ENCODE measurements at places on chromosomes 3 and 15.

GRCh38 chr3:156418428-156418827 lies 136.5 kb downstream of the SSR3 start:
- DNase-seq = no peak

DNA sequence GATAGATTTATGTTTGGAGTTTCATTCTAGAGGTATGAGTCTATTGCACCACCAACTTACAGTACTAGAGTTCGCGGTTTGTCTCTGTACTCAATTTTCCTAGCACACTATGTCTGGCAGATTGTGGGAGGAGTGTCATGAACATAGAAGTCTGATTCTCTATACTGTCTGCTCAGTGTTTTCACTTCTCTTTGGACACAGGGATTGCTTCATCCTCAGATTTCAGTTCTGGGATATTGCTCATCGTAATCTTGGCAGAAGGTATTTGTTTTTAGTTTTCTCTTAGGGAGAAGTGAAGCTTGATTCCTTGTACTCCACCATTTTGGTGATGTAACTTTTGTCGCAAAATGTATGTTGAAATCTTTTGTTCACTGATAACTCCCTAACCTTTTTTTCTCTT lies 27.8 kb upstream of the AZI2 start:
- no peak for DNase-seq

DNA sequence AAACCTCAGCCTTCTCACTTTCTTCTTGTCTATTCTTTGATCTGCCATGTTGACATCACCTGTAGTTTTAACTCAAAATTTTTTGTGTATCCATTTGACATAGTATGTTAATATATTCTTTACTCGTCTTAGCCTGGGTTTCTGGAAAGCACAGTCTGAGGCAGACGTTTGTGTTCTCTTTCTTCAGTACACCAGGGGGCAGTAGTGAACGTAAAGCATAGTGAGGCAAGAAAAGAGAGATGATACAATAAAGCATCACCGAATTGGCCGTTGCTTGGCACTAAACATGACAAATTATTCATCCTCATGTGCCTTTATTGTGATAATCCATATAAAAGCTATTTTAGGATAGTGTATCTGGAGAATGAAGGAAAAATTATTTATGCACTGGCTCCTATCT lies 141.0 kb upstream of the MYRIP start:
- DNase-seq = no peak

DNA sequence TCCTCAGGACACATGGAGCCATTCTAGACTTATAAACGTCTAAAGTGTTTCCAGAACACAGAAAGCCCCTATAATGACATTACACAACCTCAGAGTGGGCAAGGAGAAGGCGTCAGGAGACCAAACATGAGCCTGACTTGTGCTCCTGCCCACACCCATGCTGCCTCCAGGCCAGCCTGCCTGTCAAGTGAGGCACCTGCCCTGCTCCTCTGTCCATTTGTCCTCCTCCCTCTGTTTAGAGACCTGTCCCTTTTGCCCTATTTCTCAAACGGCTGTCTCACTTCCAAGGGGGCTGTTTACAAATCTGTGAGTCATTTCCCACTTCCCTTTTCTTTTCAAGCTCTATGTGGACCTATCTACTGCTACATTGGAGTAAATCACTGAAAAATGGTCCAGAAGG lies 21.0 kb downstream of the ZDHHC3 start:
- DNase-seq = peak; percentile 30

DNA sequence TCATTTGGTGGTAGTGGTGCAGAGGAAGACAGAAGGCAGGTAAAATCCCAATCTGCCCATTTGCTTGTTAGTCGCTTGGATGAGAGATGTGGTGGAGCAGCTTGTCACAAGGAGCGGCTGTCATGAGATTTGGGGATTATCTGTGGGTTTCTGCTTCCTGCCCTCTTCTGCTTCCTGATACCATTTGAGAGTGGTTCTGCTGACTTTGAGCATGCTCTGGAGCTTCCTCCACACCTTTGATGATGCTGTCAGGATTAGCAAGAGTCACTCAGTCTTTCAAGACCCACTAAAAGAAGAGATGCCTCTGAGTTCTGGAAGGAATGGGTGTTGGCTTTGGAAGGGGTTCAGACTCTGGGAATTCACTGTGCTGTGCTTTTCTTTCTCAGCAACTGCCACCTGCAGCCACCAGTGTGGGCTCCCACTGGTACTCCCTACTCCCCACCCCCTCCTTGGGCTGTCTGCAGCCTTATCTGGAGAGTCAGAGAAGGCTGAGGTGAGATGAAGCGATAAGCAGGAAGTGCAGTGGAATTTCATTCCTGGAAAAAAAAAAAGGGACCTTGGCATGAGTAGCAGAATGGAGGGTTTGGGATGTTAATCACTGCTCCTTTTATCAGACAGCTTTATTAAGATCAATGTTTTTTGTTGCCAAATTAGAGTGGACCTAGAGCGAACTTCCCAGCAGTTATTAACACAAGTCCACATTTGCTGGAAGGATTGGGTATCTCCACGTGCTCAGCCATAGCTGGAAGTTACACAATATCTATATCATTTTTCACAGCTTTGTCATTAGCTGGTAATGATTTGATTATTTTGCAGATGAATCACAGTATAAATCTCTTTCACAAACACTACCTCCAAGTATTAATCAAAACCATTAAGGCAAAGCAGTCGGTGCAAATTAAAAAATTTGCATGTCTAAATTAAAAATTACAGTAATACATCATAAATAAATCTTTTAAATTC lies 233.0 kb upstream of the SATB1 start:
- no peak for DNase-seq

DNA sequence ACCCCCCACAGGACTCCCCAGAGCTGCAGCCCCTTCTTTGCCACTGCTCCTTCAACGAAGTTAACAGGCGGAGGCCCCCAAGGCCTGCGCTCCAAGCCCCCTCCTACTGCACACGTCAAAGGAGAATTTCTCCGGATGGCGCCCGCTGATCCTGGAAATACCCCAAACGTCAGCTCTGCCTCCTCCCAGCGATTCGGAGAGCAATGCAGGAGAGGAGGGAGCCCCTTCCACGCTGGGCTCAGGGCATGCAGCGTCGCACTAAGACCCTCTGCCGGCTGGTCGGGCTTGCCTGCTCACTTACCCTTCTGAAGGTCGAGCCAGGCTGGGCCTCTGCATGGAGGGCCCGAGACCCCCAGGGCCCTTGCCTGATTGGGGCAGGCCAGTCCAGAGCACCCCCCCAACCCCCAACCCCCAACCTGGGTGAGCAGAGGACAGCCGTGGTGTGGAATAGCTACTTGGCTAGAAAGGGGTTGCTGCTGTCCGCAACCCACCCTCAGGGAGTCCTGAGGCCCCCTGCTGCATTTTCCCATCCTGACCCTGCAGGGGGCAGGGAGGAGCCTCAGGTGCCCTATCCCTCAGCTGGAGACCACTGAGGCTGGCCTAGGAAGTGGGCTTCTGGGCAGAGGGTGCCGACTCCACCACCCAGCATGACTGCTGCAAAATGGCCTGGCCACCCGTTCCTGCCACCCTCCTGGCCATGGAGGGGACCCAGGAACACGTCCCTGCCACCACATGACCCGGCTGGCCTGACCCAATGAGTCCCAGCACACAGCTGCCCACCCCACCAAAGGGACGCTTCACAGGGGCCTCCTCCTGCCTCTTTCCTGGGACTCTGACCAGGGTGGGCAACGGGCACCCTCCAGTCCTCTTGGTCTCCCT lies 976 bp downstream of the ATP2B2 start:
- DNase-seq = no peak

GRCh38 chr3:174444391-174444790 lies 414.7 kb upstream of the NAALADL2 start:
- no peak for DNase-seq

DNA sequence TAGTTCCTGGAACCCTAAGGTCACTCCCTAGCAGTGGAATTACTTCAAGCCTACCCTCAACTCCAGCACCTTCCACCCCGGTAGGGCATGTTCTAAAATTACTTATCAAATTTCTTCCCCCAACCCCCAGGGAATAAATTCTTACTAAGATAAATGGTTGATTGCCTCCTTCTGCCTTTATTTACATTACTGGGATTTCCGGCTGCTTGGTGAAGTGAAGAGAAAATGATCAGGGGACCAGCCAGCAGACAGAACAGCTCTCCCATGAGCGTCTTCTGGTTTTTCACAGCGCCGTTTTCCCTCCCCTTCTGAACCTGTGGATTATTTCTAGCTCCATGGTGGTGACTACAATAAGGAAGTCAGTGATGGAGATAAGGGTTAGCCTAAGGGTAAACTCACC lies 521.5 kb upstream of the PPP2R3A start:
- no peak for DNase-seq

DNA sequence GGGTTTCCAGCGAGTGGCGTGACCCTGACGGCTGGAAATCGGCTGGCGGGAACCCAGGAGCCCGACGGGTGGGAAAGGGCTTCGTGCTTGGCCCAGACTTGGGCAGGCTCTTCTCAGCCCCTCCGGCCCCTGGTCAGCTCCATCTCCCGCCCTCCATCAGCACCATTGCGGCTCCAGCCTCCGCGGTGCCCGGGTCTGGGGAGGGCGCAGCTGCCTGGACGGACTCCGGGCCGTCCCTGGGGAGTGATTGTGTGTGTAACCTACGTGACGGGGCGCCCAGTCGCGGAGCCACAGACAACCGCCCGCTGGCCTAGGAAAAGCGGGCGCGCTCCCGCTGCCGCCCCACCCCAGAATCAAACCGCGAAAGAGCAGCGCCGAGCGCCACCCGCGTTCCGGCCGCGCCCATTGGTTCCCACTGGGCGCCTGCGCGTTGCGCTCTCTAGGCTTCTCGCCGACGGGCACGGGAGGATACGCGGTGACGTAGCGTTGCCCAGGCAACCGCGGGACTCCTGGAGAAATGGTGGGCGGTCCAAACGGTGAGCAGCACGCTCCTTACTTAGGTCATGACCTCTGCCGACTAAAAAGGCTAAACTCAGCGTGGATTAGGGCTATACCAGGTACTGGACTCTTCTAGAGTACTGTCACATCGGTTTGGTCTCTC lies at the start of gene CFAP20DC:
CFAP20DC (minus strand) TSS at position 355 of the 661 bp plus-strand sequence. CDS start 394 bp downstream, outside the sequence.
- DNase-seq = peak; percentile 69

DNA sequence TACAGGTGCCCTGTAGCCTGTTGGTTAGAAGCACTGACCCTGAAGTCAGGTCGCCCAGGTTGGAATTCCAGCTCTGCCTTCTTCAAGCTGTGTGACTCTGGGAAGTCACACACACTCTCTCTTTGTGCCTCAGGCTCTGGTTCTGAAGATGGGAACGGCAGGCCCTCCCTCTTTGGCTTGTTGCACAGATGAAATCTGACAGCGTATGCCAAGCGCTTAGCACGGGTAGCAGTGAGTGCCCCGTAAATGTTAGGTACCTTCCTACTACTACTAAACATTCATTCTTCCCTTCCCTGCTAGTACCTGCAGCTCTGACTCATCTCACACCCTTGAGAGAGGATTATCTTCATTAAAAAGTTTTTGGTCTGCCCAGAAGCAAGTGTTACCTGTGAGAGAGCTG lies 139.0 kb downstream of the PGPEP1L start:
- no peak for DNase-seq

DNA sequence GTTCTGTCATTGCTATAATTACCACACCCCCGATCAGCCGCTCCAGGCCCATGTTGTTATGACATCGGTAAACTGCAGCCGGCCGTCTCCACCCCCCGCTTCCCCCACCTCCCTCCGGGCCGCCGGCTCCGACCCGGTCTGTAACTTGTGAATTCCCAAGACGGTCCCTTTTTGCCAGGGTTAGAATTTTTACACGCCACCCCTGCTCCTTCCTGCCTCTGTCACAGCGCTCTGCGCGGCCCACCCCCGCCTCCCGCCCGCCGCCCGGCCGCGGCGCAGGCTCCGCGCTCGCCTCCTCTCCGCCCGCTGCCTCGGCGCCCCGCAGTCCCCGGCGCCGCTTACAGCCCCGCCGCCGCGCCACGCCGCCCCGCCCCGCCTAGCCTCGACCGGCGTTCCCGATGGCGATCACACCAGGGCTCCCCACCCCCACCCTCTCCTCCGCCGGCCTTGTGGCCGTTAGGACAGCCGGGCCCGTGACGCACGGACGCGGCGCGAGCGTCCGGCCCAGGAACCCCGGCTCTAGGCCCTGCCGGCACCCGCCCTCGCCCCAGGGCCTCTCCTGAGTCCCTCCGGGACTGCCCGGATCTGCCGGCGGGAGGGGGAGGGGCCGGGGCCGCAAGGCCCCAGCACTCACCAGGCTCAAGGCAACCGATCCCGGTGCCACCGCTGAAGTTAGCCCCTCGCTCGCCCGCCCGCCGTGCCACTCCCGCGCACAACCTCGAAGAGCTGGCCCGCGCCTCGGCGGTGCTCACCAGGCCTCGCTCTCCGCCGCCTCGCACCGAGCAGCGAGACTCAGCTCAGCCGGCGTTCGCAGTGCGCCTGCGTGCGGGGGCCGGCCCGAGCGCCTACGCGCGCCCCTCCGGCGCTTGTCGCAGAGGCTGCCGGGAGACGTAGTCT lies at the start of gene KPNA1:
KPNA1 (minus strand) TSS at position 817 of the 897 bp plus-strand sequence. CDS start 18,374 bp downstream, outside the sequence.
- DNase-seq = peak; percentile 92

GRCh38 chr3:14262212-14262611 lies 83.6 kb downstream of the LSM3 start:
- no peak for DNase-seq

GRCh38 chr3:192128922-192129321 lies 598.4 kb downstream of the FGF12 start:
- DNase-seq = no peak

DNA sequence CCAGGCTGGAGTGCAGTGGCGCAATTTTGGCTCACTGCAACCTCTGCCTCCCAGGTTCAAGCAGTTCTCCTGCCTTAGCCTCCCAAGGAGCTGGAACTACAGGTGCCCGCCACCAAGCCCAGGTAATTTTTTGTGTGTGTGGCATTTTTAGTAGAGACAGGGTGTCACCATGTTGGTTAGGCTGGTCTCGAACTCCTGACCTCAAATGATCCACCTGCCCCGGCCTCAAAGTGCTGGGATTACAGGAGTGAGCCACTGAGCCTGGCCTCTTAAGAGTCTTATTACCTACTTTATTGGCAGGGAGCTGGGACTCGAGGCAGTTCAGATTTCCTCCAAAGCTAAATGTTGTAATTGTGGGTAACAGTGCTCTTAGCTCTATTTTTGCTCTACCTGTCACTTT lies 16.4 kb downstream of the PXYLP1 start:
- no peak for DNase-seq

GRCh38 chr3:156307704-156308103 lies 187.3 kb downstream of the KCNAB1 start:
- DNase-seq = no peak

- DNase-seq = no peak
Observed at GRCh38 chr3:100682854-100683760, 26.2 kb upstream of the TFG start.

DNA sequence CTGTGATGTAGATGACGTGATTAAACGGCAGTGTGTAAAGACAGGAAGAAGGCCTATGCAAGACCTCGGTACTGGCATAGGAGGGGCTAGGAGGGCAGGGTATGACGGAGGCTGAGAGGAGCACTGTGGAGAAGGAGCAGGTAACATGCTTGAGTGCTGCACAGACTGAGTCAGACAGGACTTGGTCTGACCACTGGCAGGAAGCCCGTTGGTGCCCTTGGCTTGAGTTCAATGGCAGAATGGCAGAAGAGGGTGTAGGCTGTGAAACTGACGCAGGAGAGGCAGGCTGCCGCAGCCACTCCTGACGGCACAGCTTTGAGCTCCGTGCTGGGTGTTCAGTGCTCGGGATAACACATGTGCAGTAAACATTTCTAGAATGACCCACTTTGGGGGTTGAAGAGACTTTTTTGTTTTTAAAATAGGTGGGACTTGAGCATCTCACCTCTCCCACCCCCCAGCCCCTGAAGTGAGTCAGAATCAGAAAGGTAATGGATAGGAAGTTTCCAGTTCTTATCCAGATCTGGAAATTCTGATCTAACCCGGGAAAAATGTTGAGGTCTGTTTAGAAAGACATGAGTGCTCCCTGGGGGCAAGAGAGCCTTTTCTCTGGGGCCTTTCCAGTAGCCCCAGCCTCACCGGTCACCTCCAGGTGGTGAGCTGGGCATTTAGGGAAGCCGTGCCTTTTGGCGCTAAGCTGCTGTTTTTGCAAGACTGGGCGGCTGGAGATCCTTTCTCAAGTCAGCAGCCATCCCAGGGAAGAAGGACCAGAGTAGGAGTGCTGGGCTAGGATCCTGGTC lies 126.4 kb downstream of the RPLP1 start:
- no peak for DNase-seq

Data from GM12891 (cell line).